IPS DF 6.9 (cell line): ENCODE measurements at places on chromosomes 11 and 22.
A peak's percentile ranks its signal among the peaks of the same experiment; 100 is the strongest.

DNA sequence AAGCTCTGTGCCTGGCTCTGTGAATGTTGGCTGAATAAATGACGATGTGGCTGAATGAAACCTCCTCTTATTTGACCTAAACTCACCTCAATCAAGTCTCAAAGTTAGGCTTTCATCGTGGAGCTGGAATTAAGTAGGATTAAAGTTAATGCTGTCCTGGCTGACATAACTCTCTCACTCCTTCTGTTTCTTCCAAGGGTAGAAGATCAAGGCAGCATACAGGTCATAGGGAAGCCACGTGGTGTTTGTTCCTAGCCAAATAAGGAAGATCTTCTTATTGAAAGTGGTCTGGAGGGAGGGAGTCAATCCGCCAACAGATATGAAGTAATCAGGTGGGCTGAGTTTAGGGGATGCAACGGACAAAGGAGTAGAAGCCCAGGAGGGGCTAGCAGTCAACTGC, 59.5 kb downstream of the TRIM29 start:
- DNase-seq: no peak
- H3K4me1 ChIP-seq: no peaks in the 10 kb centered on the region
- H3K4me3 ChIP-seq: no peak overlapping the region
- H3K27me3 ChIP-seq: no peaks in the 10 kb centered on the region
- H3K27ac ChIP-seq: no peak overlapping the region

DNA sequence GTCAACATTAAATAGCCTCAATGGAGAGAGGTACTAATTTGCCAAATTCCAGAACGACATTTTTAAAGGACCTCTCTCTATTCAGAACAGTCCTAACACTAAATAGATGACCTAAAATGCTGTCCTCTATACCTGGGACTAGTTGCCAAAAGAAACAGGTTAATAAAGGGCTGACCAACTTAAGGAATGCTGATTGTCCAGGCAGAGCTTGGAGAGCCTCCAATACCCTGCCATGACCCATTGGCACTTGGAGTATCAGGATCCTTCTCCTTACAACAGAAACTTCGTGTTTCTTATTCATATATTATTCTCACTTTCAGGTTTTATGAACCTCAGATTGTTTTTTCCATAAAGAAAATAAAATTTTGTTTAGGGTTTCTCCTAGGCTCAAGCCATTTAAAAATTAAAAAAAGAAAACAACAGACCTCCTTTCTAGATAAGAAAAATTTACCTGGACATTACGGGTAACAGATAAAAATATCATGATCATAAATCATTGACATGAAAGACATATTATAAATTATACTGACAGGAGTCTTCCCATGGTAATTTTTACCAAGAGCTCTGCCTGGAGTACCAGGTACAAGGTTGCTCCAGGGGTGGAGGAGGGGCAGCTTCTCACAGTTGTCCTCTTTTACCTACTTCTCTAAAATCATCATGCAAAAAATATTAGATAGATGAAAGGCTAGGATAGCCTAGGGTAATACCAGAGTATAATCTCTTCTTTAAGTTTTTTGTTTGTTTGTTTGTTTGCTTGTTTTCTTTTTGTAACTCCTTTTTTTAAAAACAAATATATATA, 2.0 kb downstream of the LRRC4C start:
- H3K4me3 ChIP-seq: no peak overlapping the region
- H3K27ac ChIP-seq: no peak overlapping the region
- DNase-seq: no peak
- H3K36me3 ChIP-seq: no peaks in the 10 kb centered on the region
- peaks cover 4% of the 10 kb centered on the region; the same call in 1 of the 2 replicates for H3K4me1 ChIP-seq

GRCh38 chr11:118998822-118999221, 884 bp downstream of the CENATAC start:
- no peaks in the 10 kb centered on the region for H3K4me1 ChIP-seq
- H3K36me3 ChIP-seq: no peaks in the 10 kb centered on the region; the same call in 1 of the 2 replicates
- H3K27ac ChIP-seq: no peak overlapping the region
- peak overlapping the region; percentile 70; the same call in 1 of the 2 replicates for H3K4me3 ChIP-seq
- DNase-seq: no peak

GRCh38 chr11:2650343-2650867, 49.4 kb downstream of the KCNQ1OT1 start:
- no peak for DNase-seq
- H3K4me1 ChIP-seq: no peaks in the 10 kb centered on the region
- H3K4me3 ChIP-seq: no peak overlapping the region

DNA sequence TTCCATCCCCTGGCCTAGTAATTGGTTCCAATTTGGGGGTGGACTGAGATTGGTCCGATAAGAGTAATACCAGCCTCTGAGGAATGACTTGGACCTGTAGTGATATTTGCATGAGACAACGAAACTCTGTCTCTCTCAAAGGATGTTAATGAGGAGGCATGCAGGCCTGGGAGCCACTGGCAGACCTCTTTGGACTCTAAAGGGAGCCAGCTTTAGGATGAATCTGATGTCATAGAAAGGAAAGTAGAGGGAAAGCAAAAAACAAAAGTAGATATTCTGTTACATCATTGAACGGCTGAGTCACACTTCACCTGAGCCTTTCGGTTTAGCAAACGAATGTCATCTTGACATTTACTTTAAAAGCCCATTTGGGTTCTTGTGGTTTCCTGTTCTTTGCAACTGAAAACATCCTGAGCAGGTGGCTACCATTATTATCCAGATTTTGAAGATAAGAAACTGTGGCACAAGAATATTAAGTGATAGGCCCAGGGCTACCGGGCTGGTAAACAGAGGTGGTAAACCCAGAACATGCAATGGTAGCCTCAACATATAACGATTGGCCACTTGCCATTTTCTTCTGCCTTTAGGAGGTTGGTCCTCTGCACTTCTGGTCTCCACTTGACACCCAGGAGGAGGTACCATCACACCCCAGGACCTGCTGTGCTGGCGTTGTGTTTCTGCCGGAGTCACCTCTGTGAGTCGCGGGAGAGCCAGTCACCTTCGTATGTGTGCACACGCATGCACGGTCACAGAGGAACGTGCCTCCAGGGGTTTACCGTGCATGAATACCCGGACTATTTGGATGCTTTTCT, 42.7 kb downstream of the RTL6 start:
- no peak overlapping the region for H3K4me3 ChIP-seq
- H3K27me3 ChIP-seq: no peaks in the 10 kb centered on the region
- no peak overlapping the region for H3K27ac ChIP-seq
- DNase-seq: no peak
- H3K4me1 ChIP-seq: no peaks in the 10 kb centered on the region

- H3K4me3 ChIP-seq: no peak overlapping the region
- no peak for DNase-seq
Observed at GRCh38 chr11:56852131-56852530, 103.6 kb upstream of the OR9G4 start.

DNA sequence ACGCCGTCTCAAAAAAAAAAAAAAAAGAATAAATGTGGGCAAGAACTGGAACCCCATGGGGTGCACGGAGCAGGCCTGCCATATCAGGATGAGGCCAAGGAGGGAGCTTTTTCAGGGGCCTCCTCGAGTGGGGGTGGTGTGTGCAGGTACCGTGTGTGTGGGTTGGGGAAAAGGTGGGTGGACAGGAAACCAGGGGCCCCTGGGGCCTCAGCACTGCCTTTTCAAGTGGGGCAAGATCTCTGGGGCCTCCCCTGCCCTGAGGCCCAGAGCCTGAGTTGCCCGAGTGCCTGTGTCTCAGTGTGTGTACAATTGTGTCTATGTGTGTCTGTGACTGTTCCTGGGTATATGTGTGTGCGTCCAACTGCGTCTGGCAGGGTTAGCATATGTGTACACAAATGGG, 23.8 kb downstream of the TEF start:
- H3K4me1 ChIP-seq: no peaks in the 10 kb centered on the region
- H3K27ac ChIP-seq: no peak overlapping the region
- no peaks in the 10 kb centered on the region for H3K27me3 ChIP-seq
- H3K36me3 ChIP-seq: no peaks in the 10 kb centered on the region
- no peak for DNase-seq

DNA sequence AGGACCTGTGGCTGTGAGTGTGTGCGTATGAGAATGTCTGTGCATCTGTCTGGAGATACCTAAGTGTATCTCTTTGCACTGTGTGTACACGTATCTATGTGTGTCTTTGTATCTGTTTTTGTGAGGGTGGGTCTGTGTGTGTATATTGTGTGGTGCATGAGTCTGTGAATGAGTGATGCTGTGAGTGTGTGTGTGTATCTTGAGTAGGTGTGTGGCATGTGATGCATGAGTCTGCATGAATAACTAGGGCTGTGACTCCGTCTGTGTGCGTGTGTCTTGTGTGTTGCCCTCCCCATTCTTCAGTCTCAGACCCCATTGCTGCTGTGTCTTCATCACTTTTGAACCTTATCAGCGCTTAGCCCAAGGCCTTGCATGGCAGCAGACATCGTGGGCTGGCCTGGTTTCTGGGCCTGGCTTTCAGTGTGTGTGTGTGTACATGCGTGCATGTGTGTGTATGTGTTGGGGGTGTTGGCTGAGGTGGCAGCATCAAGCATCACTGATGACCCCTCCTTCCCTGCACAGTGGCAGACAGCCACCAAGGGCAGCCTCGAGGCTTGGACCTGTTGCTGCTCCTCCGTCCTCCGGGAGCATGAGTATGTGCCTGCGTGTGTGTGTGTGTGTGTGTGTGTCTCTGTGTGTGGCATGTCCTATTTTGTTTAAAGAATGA, 1.4 kb downstream of the SGSM1 start:
- H3K27me3 ChIP-seq: no peaks in the 10 kb centered on the region
- H3K4me1 ChIP-seq: no peaks in the 10 kb centered on the region; the same call in 1 of the 2 replicates

- H3K4me3 ChIP-seq: no peak overlapping the region
- H3K4me1 ChIP-seq: peaks cover 9% of the 10 kb centered on the region
- no peaks in the 10 kb centered on the region for H3K27me3 ChIP-seq
- DNase-seq: no peak
- no peaks in the 10 kb centered on the region for H3K36me3 ChIP-seq
- no peak overlapping the region for H3K27ac ChIP-seq
Observed at GRCh38 chr11:116730241-116730561, 42.6 kb downstream of the BUD13 start.

- H3K4me3 ChIP-seq: no peak overlapping the region
- DNase-seq: no peak
- no peak overlapping the region for H3K27ac ChIP-seq
- no peaks in the 10 kb centered on the region for H3K4me1 ChIP-seq
Observed at GRCh38 chr11:18617688-18618341, 16.3 kb downstream of the SPTY2D1 start.

DNA sequence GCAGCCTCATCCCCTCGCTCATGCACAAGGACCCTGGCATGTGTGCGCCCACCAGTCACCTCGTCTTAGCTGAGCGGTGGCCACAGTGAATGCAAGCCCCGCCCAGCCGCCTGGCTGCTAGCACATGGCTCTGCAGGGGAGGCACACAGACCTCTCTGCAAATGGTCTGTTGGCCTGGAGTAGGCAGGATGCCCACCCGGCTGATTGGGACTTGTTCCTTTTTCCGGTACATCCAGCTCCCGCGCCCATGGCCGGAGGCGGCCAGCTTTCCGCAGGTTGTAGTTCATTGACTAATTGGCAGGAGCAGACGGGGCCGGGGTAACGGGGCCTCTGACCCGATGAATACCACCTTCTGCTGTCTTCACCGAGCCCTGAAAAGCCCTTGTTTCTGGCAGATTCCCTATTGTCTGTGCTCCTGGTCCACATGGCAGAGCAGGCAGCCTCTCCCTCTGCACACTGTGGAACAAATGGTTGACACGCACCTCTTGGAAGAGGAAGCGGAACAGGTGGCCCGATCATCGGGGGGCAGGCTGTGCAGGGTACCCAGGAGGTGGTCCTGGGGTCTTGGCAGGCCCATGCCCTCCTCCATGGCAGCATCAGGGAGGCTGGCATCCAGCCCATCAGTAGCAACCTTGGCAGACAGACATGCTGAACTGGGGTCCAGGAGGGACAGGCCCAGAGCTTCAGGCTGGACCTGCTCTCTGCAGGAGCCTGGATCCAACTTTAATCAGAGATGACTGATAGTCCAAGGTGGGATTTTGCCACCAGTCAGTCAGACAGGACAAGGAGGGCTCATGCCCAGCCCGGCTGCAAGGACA, 1512.0 kb downstream of the BRD1 start:
- no peaks in the 10 kb centered on the region for H3K27me3 ChIP-seq
- no peak overlapping the region for H3K4me3 ChIP-seq
- no peaks in the 10 kb centered on the region for H3K4me1 ChIP-seq
- DNase-seq: no peak
- H3K27ac ChIP-seq: no peak overlapping the region

DNA sequence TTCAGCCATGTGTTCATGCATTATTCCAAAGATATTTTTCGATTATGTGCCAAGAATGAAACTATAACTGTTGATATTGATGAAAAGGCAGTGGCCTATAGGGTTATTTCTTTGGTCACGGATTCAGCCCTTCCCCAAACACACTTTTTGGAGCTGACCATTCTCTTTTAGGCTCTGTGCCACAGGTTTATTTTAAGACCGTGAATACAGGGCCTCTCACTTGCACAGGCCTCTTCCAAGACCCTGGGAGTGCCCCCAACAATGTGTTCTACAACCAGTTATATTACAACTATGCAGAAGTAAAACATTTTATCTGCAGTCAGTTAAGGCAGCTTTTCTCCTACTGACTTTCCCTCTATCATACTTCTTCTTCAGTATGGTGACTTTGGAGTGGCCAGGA, 104.6 kb downstream of the ALX4 start:
- H3K4me3 ChIP-seq: no peak overlapping the region
- DNase-seq: no peak
- H3K36me3 ChIP-seq: no peaks in the 10 kb centered on the region
- no peak overlapping the region for H3K27ac ChIP-seq
- no peaks in the 10 kb centered on the region for H3K4me1 ChIP-seq

- DNase-seq: no peak
- no peaks in the 10 kb centered on the region for H3K4me1 ChIP-seq
- H3K27me3 ChIP-seq: no peaks in the 10 kb centered on the region
- H3K36me3 ChIP-seq: no peaks in the 10 kb centered on the region
- no peak overlapping the region for H3K27ac ChIP-seq
- no peak overlapping the region for H3K4me3 ChIP-seq
Observed at GRCh38 chr11:6746626-6747025, 25.1 kb downstream of the OR2AG2 start.

GRCh38 chr11:8822469-8822868, 88.5 kb upstream of the AKIP1 start:
- no peak overlapping the region for H3K4me3 ChIP-seq
- no peaks in the 10 kb centered on the region for H3K27me3 ChIP-seq
- no peaks in the 10 kb centered on the region for H3K36me3 ChIP-seq
- DNase-seq: no peak
- peaks cover 6% of the 10 kb centered on the region; the same call in 1 of the 2 replicates for H3K4me1 ChIP-seq

DNA sequence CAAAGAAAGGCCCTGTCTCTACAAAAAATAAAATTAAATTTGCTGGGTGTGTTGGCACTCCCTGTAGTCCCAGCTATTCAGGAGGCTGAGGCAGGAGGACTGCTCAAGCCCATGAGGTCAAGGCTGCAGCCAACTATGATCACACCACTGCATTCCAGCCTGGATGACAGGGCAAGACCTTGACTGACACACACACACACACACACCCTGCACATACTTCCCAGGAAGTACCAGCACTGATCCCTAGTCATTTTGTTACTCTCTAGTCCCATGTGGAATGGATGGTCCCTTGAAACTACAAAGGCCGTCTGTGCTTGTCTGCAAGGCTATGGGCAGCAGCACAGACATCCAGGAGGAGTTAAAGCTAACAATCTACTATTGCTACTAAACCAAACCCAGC, 59.7 kb upstream of the CYP2D6 start:
- no peak overlapping the region for H3K27ac ChIP-seq
- DNase-seq: no peak
- H3K4me3 ChIP-seq: no peak overlapping the region
- no peaks in the 10 kb centered on the region for H3K27me3 ChIP-seq
- H3K36me3 ChIP-seq: no peaks in the 10 kb centered on the region
- peaks cover 5% of the 10 kb centered on the region for H3K4me1 ChIP-seq
